ENCODE measurements at places on chromosomes 11 and 22.

- no peaks in the 10 kb centered on the region for H3K27me3 ChIP-seq
- peaks cover 49% of the 10 kb centered on the region for H3K36me3 ChIP-seq
- H3K4me1 ChIP-seq: peaks cover 80% of the 10 kb centered on the region
- peak overlapping the region; percentile 98 for H3K4me3 ChIP-seq
- peak overlapping the region; percentile 99 for H3K27ac ChIP-seq
Observed at GRCh38 chr11:65424205-65425104, 1.9 kb downstream of the NEAT1 start.

- H3K27me3 ChIP-seq: no peaks in the 10 kb centered on the region
- peaks cover 9% of the 10 kb centered on the region for H3K4me1 ChIP-seq
- H3K27ac ChIP-seq: no peak overlapping the region
- H3K4me3 ChIP-seq: no peak overlapping the region
Observed at GRCh38 chr22:30753701-30754100, 59.0 kb downstream of the OSBP2 start.

DNA sequence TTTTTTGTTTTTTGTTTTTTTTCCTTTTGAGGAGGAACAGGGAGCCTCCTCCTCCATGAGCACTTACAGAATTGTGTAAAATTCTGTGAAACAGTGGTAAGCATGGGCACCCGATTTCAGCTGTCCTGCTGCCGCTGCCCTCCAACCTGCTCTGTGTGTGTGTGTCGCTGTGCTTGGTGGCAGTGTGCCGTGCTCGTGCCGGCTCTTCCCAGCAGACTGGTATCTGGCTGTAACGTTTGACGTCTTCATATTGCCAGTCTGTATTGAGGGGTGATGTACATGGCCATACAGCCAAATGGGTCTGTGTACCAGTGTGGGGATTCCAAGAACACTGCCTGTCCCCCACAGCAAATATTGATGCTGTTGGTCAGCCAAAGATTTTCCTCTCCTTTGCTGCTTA, 97.1 kb downstream of the CWC15 start:
- peaks cover 28% of the 10 kb centered on the region for H3K4me1 ChIP-seq
- H3K27ac ChIP-seq: peak overlapping the region; percentile 98
- no peak overlapping the region for H3K4me3 ChIP-seq
- H3K27me3 ChIP-seq: no peaks in the 10 kb centered on the region

DNA sequence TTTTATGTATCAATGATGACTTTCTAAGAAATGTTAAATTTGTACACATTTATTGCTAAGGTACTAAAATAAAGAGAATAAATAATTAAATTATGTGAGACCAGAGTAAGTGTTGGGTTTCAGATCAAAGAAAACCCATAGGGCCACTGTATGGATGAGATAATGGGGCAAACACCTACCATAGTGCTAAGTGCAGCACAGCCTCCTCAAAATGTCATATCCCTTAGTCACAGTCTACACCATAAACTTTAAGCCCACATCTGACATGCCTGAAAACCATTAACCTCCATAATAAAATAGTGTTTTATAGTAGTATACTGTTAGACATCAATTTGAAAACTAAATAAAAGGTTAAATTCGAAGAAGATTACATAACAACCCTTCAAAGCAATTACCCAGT, 37.5 kb downstream of the SESN3 start:
- peaks cover 45% of the 10 kb centered on the region for H3K36me3 ChIP-seq
- H3K4me1 ChIP-seq: peaks cover 3% of the 10 kb centered on the region
- DNase-seq: no peak
- H3K4me3 ChIP-seq: no peak overlapping the region
- H3K27ac ChIP-seq: no peak overlapping the region
- no peaks in the 10 kb centered on the region for H3K27me3 ChIP-seq

DNA sequence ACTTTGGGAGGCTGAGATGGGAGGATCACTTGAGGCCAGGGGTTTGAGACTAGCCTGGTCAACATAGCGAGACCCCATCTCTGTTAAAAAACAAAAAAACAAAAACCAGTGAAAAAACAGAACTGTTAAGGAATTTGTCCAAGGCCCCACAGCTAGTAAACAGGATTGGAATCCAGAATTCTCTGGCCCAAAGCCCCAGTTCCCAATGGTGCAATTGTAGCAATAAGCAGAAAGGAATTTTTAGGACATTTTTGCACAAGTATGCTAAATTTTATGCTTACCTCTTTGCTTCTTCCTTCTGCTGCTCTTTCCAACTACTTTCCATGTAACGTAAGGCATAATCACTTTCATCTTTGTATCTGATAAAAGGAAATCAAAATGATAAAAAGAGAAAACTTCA, 11.6 kb downstream of the MISFA start:
- H3K4me3 ChIP-seq: no peak overlapping the region
- no peak overlapping the region for H3K27ac ChIP-seq
- H3K4me1 ChIP-seq: peaks cover 2% of the 10 kb centered on the region
- DNase-seq: no peak
- H3K36me3 ChIP-seq: peaks cover 40% of the 10 kb centered on the region

DNA sequence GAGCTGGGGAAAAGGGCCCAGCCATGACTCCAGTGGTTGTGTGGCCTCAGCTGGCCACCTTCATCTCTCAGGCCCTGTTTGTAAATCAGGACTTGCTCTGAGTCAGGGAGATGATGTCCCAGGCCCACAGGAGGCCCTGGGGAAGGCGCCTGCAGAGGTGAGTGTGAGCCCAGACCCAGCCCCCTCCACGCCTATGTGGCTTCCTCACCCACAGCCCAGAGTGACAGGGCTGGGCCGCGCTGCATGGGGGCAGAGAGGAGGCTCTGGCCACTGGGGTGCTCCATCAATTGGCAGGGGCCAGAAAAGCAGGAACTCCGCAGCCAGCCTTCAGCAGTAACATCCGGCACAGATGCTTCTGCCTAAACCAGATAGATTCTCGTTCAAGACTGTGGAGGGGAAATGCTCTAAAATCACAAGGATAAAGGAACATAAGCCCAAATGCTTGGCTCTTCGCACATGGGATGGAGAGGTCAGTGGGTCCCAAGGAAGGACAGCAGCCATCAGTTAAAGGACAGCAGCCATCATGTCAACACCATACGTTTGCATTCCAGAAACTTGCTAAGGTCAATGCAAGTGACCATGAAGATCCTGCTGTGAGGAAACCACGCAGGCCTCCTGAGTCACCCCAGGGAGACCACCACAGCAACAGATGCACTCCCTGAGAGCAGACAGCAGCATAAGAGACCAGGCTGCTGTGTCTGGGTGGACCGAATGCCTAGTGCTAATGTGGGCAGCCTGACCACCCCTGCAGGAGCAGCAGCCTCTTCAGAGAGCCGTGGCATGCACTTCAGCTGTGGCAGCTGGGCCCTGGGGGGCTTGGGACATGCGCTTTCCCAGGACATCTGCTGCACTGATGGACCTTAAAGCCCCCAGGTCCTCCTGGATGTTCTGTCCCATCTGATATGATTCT, 28.3 kb downstream of the OSBPL5 start:
- H3K4me3 ChIP-seq: no peak overlapping the region
- H3K4me1 ChIP-seq: peaks cover 10% of the 10 kb centered on the region

GRCh38 chr11:2886191-2886894, 768 bp upstream of the CDKN1C start:
- H3K27ac ChIP-seq: no peak overlapping the region
- no peaks in the 10 kb centered on the region for H3K36me3 ChIP-seq
- H3K27me3 ChIP-seq: no peaks in the 10 kb centered on the region

DNA sequence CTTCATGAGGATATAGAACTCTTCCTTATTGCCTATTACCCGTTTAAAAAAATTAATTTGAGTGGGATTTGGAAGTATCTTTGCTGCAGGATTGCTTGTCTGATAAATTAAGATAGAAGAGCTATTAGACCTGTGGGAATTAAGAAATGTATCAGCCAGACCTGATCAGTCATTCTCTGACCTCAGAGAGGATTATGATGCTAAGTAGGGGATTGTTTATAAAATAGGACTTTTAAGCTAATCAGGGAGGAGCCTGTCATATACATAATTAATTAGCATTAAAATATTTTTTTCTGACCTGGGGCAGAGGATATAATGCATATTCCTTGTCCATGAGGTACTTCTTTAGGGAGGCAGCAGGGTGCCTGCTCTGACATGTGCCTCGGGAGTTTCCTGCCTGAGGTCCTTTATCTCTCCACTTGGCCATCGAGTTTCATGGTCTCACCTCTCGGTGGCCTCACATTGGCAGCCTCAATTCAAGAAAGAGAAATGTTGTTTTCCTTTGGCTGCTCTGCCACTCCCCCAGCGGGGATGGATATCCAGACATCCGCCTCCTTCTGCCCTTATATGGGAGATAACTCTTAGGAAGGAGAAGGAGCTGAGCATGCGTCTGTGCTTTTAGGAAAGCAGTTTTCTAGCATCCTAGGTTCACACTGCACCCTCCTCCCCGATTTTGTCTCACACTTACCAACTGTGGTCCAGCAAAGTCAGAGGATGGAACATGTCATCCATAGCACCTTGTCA, 41.1 kb downstream of the DIXDC1 start:
- peaks cover 2% of the 10 kb centered on the region for H3K36me3 ChIP-seq
- H3K27ac ChIP-seq: peak overlapping the region; percentile 77
- no peak for DNase-seq
- H3K4me1 ChIP-seq: peaks cover 34% of the 10 kb centered on the region
- H3K27me3 ChIP-seq: no peaks in the 10 kb centered on the region
- peak overlapping the region; percentile 87 for H3K4me3 ChIP-seq

All from osteocyte (in vitro differentiated cells).